ENCODE measurements at places on chromosomes 4 and X. TPM values are rescaled to one million over a fixed set of nuclear protein-coding genes. Genes with fewer than 3 reads are reported as not detected.

GPC3 gene
- total RNA-seq = 7.2 TPM

LEF1 gene
- 34.7 TPM for total RNA-seq

SPATA4 gene
- not detected for total RNA-seq

VAMP7 gene
- 22.3 TPM for total RNA-seq

GABRE gene
- 207 TPM for total RNA-seq

CLDN22 gene
- total RNA-seq = not detected

MGARP gene
- total RNA-seq = not detected

ADRA2C gene
- total RNA-seq = 5.0 TPM

CDS1 gene
- total RNA-seq = 43.4 TPM

P2RY4 gene
- 19.4 TPM for total RNA-seq

GLRB gene
- total RNA-seq = not detected

DNA sequence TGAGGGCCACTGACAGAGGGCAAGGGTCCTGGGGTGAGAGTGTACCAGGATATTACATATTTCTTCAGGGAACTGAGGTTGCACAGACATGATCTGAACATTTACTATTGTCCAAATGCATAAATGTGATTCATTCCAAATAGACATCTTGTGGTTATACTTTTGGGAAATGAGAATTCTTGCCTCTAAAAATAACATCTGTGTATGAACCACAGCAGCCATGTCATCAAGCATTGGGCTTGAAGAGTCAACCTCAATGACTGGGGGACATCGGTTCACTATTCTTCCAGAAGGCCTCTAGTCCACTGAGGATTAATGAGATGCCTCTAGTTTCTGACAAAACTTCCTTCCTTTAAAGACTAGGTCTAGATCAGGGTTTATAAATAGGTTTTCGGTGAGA, 193.1 kb upstream of the GPC4 start:
- DNase-seq = no peak
- H3K27me3 ChIP-seq = no peaks in the 10 kb centered on the region
- no peaks in the 10 kb centered on the region for H3K4me1 ChIP-seq
- no peaks in the 10 kb centered on the region for H3K36me3 ChIP-seq

- H3K27me3 ChIP-seq = no peaks in the 10 kb centered on the region
- no peak overlapping the region for H3K4me3 ChIP-seq
- no peaks in the 10 kb centered on the region for H3K36me3 ChIP-seq
- no peaks in the 10 kb centered on the region for H3K4me1 ChIP-seq
- peak; percentile 37 for DNase-seq
Observed at GRCh38 chr4:833731-834367, 7.9 kb upstream of the CPLX1 start.

- no peak for DNase-seq
- no peak overlapping the region for H3K27ac ChIP-seq
- H3K4me1 ChIP-seq = no peaks in the 10 kb centered on the region
- H3K36me3 ChIP-seq = no peaks in the 10 kb centered on the region
- no peaks in the 10 kb centered on the region for H3K27me3 ChIP-seq
Observed at GRCh38 chr4:101158134-101158482, 189.2 kb downstream of the PPP3CA start.

GRCh38 chr4:185838514-185839193, 26.7 kb upstream of the SORBS2 start:
- H3K36me3 ChIP-seq = no peaks in the 10 kb centered on the region
- H3K4me3 ChIP-seq = no peak overlapping the region
- H3K4me1 ChIP-seq = peaks cover 6% of the 10 kb centered on the region
- no peak for DNase-seq

GRCh38 chrX:13463608-13464007, 105.8 kb upstream of the EGFL6 start:
- no peak overlapping the region for H3K27ac ChIP-seq
- DNase-seq = no peak
- no peaks in the 10 kb centered on the region for H3K4me1 ChIP-seq
- H3K27me3 ChIP-seq = no peaks in the 10 kb centered on the region
- H3K4me3 ChIP-seq = no peak overlapping the region

DNA sequence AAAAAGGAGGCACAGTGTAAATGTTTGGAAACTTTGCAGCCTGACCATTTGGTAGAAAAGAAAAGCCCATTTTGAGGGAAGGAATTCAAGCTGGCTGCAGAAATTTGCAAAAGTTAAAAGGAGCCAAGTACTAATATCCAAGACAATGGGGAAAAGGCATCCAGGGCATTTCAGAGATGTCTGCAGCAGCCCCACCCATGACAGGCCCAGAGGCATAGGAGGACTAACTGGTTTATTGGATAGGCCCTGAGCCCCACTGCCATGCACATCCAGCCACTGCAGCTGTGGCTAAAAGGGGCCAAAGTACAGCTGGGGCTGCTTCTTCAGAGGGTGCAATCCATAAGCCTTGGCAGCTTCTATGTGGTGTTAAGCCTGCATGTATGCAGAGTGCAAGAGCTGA, 104.9 kb downstream of the HS3ST1 start:
- no peak overlapping the region for H3K27ac ChIP-seq
- no peak for DNase-seq
- H3K4me3 ChIP-seq = no peak overlapping the region

DNA sequence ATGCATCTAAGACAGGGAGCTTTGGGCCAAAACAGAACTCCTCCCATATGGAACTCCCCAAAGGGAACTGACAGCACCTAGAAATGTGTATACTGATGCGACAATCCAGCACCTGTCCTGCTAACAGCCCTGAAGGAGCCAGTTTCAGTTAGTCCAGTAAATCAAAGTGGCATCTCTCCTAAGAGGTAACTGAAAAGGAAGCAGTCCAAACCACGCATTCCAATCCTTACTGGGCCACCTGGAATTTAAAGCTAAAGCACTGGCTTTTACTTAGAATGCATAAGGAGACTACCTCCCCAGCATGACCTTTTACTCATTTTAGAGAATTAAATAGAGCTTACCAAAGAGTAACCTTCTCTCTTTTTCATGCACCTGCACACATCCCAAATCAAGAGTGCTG, 586.8 kb upstream of the PITX2 start:
- no peaks in the 10 kb centered on the region for H3K36me3 ChIP-seq
- H3K27me3 ChIP-seq = no peaks in the 10 kb centered on the region

GRCh38 chr4:78634011-78634664, 82.6 kb downstream of the ANXA3 start:
- H3K27ac ChIP-seq = no peak overlapping the region
- H3K4me3 ChIP-seq = no peak overlapping the region
- H3K4me1 ChIP-seq = peaks cover 8% of the 10 kb centered on the region
- H3K36me3 ChIP-seq = no peaks in the 10 kb centered on the region
- no peak for DNase-seq

DNA sequence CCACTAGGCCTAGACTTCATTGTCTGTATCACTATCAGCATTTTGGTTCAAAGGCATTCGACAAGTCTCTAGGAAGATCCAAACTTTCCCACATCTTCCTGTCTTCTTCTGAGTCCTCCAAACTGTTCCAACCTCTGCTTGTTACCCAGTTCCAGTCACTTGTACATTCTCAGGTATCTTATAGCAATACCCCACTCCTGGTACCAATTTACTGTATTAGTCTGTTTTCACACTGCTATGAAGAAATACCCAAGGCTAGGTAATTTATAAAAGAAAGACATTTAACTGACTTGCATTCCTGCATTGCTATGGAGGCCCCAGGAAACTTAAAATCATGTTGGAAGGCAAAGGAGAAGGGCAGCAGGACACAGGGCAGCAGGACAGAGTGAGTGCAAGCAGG, 293.9 kb downstream of the ARAP2 start:
- H3K4me1 ChIP-seq = no peaks in the 10 kb centered on the region
- H3K27ac ChIP-seq = no peak overlapping the region
- H3K36me3 ChIP-seq = no peaks in the 10 kb centered on the region
- H3K4me3 ChIP-seq = no peak overlapping the region

- H3K27me3 ChIP-seq = no peaks in the 10 kb centered on the region
- no peak overlapping the region for H3K4me3 ChIP-seq
- H3K36me3 ChIP-seq = no peaks in the 10 kb centered on the region
- no peak for DNase-seq
Observed at GRCh38 chr4:105067946-105068345, 78.7 kb upstream of the TET2 start.

GRCh38 chrX:16023790-16024734, 99.3 kb upstream of the GRPR start:
- no peak for DNase-seq
- no peak overlapping the region for H3K4me3 ChIP-seq
- no peaks in the 10 kb centered on the region for H3K27me3 ChIP-seq
- H3K36me3 ChIP-seq = no peaks in the 10 kb centered on the region
- H3K4me1 ChIP-seq = no peaks in the 10 kb centered on the region
- H3K27ac ChIP-seq = no peak overlapping the region

DNA sequence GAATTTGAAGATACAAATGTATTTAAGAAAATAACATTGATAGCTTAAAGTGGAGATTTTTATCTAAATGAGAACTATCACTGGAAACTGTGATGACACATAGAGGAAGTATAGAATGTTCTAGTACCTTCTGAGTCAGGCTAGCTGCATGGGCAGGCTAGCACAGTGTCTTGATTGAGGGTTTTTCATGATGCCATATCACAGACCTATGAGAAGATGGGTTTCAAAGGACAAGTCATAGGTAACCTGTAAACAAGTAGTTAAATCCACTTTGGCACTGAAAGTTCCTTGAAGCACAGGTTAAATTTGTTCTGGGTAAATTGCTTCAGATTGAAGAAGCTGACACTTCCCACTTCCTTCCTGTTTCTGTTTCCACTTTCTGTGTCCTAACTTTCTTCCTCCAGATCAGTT, 48.2 kb upstream of the CDKN2AIP start:
- no peaks in the 10 kb centered on the region for H3K4me1 ChIP-seq
- H3K27me3 ChIP-seq = no peaks in the 10 kb centered on the region
- no peak overlapping the region for H3K27ac ChIP-seq
- H3K4me3 ChIP-seq = no peak overlapping the region

GRCh38 chrX:47936224-47936939, 67.4 kb downstream of the ZNF182 start:
- no peak overlapping the region for H3K4me3 ChIP-seq
- no peak for DNase-seq
- H3K27ac ChIP-seq = no peak overlapping the region
- H3K27me3 ChIP-seq = no peaks in the 10 kb centered on the region

GRCh38 chrX:106481341-106481740, 130.4 kb upstream of the RADX start:
- no peaks in the 10 kb centered on the region for H3K27me3 ChIP-seq
- H3K4me1 ChIP-seq = no peaks in the 10 kb centered on the region
- no peak overlapping the region for H3K27ac ChIP-seq
- DNase-seq = peak; percentile 71

DNA sequence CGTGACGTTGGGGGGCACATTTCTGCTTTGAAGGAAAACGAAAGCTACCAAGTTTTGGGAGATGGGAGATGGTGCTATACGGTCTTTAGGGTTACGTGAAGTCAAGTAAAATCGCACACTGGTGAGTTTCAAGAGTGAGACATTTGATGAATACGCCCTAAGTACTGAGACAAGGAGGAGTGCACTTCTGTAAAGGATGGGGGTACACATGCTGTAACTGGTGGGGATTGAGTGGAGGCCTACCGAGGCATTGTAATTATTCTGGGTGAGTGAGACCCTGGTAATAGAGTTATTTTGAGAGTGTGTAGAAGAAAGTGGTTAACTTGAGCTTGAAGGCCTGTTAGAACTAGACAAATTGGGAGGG, 536 bp downstream of the SH3BGRL start:
- H3K4me3 ChIP-seq = peak overlapping the region; percentile 51
- H3K27me3 ChIP-seq = no peaks in the 10 kb centered on the region
- no peaks in the 10 kb centered on the region for H3K4me1 ChIP-seq
- no peak for DNase-seq
- H3K27ac ChIP-seq = peak overlapping the region; percentile 77
- no peaks in the 10 kb centered on the region for H3K36me3 ChIP-seq

GRCh38 chr4:99653916-99654315, 3.7 kb downstream of the C4orf54 start:
- DNase-seq = no peak
- no peak overlapping the region for H3K4me3 ChIP-seq
- no peak overlapping the region for H3K27ac ChIP-seq
- H3K36me3 ChIP-seq = no peaks in the 10 kb centered on the region

GRCh38 chrX:124426288-124427169, 80.2 kb downstream of the SH2D1A start:
- H3K4me1 ChIP-seq = no peaks in the 10 kb centered on the region
- no peaks in the 10 kb centered on the region for H3K36me3 ChIP-seq
- DNase-seq = no peak
- no peaks in the 10 kb centered on the region for H3K27me3 ChIP-seq
- H3K4me3 ChIP-seq = no peak overlapping the region

DNA sequence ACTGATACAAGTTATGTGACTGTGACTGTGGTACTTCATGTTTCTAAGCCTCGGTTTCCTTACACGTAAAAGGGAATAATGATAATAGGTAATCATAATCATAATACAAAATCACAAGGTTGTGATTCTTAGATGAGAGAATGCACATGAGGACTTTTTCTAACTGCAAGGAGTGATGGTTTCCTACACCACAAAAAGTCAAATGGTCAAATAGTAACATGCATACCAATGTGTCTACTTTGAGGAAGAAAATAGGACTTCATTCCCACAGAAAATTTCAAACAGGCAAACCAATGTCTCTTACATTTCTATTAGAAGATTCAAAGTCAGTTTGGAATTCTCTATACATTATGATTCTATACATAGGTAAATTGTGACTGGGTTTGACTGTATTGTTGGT, 368.7 kb upstream of the FTHL17 start:
- H3K27ac ChIP-seq = no peak overlapping the region
- no peaks in the 10 kb centered on the region for H3K4me1 ChIP-seq
- H3K36me3 ChIP-seq = no peaks in the 10 kb centered on the region
- H3K27me3 ChIP-seq = no peaks in the 10 kb centered on the region
- no peak for DNase-seq
- H3K4me3 ChIP-seq = no peak overlapping the region

DNA sequence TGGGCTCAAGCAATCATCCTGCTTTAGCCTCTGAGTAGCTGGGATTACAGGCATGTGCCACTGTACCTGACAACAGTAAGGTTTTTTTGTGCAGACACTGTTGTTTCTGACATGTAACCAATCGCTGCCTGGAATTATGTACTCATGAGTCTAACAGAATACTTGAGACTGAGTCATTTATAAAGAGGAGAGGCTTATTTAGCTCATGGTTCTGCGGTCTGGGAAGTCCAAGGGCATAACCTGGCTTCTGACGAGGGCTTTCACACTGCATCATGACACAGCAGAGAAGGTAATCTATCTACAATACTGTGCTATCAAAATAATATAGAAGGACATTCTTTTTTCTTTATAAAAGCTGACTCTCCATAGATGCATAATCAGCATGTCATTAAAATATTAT, 115.5 kb upstream of the STOX2 start:
- no peak overlapping the region for H3K4me3 ChIP-seq
- no peaks in the 10 kb centered on the region for H3K36me3 ChIP-seq
- H3K4me1 ChIP-seq = no peaks in the 10 kb centered on the region
- no peak for DNase-seq
- no peak overlapping the region for H3K27ac ChIP-seq
- H3K27me3 ChIP-seq = no peaks in the 10 kb centered on the region

- H3K27me3 ChIP-seq = no peaks in the 10 kb centered on the region
- no peak overlapping the region for H3K4me3 ChIP-seq
- no peaks in the 10 kb centered on the region for H3K4me1 ChIP-seq
- H3K36me3 ChIP-seq = no peaks in the 10 kb centered on the region
- no peak overlapping the region for H3K27ac ChIP-seq
- no peak for DNase-seq
Observed at GRCh38 chrX:120457766-120458180, 11.3 kb downstream of the LAMP2 start.
